ENCODE measurements at places on chromosomes 5 and 9. TPM values are rescaled to one million over a fixed set of nuclear protein-coding genes. Genes with fewer than 3 reads are reported as not detected.

Gene RGS7BP
- total RNA-seq: not detected

Gene CAPSL
- total RNA-seq: not detected

Gene TTC16
- total RNA-seq: 23.0 TPM

Gene OMD
- not detected for total RNA-seq

Gene DUSP1
- 2,725 TPM for total RNA-seq

Gene FOXD4L6
- not detected for total RNA-seq

Gene ZNF366
- not detected for total RNA-seq

Gene SPINK13
- not detected for total RNA-seq

Gene DPYSL3
- not detected for total RNA-seq

- DNase-seq: no peak
Measured at GRCh38 chr9:124773473-124774128, 2.5 kb upstream of the NR6A1 start.

GRCh38 chr9:121196389-121196788 is 5.3 kb downstream of the RAB14 start:
- DNase-seq: no peak

DNA sequence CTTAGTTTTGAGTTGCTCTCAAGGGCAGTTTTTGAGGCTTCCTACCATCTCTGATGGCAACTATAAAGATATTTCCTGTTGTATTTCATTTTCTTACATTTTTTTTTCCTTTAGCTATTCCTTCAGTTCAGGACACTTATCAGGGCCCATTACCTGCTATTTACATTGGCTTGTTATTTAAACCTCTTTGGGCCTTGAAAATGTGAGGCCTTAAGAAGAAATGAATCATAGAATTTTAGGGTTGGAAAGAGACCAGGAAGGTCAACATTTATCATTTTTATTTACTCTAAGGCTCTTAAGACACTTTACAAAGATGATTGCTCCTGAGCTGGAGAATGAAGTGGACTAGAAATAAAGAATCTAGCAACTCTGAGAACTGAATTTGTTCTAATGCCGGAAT is 335.2 kb downstream of the DTWD2 start:
- no peak for DNase-seq

GRCh38 chr9:4590430-4591122 is 71.5 kb upstream of the PLPP6 start:
- no peak for DNase-seq

DNA sequence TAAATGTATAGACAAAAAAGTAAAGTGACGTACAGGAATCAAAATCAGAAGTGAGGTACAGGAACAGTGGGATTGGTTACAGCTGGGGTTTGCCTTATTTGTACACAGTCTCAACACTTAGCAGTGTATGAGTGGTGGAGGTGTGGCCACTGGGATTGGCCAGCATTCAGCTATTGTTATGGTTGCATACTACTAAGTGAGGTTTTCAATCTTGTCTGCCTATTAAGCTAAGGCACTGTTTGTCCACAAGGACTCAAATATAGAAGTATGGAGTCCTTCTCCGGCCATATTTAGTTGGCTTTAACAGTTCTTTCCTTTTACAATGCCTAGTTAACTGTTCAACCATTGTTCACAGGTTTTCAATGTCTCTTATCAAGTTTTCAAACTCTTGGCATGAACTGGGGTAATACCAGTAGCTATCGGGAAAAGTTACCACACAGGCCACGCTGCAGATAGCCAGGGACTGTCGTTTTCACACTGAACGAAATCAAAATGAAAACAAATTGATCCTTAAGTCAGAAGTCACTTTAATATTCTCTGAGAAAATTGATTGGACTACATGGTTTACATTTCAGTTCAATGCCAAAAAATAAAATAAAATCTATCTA is 176.0 kb upstream of the FREM1 start:
- no peak for DNase-seq

DNA sequence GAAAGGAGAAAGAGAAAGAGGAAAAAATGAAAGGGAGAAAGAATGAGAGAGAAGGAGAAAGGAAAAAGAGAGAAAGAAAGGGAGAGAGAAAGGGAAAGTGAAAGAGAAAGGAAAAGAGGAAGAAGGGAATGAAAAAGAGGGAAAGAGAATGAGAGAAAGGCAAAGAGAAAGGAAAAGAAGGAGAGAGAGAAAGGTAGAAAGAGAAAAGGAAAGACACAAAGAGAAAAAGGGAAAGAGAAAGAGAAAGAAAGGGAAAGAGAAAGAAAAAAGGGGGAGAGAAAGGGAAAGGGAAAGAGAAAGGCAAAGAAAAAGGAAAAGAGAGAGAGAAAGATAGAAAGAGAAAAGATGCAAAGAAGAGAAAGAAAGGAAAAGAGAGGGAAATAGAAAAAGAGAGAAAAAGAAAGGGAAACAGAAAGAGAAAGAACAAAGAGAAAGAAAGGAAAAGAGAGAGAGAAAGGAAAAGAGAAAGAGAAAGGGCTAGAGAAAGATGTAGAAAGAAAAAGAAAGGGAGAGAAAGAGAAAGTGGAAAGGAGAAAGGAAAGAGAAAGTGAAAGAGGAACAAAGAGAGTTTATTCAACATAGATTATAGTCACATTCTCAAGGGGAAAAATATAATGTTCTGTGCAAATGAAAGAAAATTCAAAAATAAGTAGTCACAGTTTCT is 165.2 kb downstream of the TMEM38B start:
- no peak for DNase-seq

DNA sequence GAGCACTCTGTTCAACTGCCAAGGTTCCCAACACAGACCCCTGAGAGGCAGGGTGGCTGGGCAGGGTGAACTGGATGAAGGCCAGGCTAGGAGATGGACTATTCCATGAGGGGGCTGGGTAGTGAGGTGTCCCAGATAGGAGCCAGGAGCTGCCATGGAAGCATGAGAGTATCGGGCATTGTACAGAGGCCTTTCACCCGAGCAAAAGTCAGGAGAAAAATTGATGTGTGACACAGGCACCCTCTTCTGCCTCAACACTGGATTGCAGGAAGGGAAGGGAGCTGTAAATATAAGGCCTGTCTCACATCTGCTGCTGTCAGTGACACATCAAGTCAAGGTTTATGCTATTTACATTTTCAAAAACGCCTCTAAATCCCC is 74.6 kb downstream of the UBAP1 start:
- DNase-seq: no peak

DNA sequence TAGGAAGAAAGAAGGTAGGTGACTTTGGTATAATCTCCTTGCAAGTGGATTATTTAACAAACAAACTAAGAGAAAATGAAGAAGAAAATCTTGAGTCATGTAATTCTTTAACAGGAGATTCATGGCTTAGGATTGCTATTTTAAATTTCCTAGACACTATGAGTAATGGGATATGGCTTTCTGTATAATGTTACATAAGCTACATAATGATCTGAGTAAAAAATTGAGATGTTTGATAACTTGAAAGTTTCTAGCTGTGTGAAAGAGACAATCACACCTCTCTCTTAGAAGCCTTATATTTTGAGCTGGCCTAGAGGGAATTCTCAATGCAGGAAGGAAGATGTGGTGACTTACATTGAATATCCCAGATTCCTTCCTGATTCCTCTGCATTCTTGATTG is 92.5 kb downstream of the CDH9 start:
- no peak for DNase-seq

GRCh38 chr5:67549296-67549618 is 352.7 kb upstream of the CD180 start:
- no peak for DNase-seq

- DNase-seq: no peak
Measured at GRCh38 chr5:170327829-170328228, 30.3 kb upstream of the LCP2 start.

- DNase-seq: peak; percentile 39
Measured at GRCh38 chr9:96057155-96057554, 181.7 kb downstream of the ERCC6L2 start.

GRCh38 chr5:16095612-16096011 is 84.0 kb downstream of the MARCHF11 start:
- DNase-seq: no peak

DNA sequence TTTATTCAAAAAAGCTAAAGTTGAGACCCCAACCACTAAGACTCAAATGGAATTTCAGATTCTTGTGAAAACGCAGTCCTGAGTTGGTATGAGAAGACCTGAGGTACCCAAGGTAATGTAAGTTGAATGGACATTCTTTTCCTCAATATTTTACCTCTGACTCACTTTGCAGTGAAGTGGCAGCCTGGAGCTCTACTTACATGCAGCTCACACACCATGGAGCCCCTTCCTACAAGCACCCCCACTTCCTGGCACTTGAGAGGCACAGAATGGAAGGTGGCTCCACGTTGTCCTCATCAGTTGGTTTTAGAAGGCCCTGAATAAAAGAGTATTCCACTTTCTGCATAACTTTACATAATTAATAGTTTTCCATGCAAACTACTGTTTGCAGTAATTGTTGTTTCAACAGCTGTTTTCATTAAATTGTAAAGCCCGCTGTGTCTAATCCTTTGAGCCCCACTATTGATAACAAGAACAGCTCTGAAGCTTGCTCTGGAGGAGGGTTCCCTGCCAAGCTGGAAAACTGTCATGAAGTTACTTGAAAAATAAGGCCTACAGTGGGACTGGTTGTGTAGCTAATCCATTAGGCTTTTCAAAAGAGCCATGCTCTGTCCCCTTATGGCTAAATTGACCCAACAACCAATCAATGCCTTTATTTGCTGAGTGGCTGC is 102.2 kb upstream of the SPATA31D4 start:
- DNase-seq: no peak

DNA sequence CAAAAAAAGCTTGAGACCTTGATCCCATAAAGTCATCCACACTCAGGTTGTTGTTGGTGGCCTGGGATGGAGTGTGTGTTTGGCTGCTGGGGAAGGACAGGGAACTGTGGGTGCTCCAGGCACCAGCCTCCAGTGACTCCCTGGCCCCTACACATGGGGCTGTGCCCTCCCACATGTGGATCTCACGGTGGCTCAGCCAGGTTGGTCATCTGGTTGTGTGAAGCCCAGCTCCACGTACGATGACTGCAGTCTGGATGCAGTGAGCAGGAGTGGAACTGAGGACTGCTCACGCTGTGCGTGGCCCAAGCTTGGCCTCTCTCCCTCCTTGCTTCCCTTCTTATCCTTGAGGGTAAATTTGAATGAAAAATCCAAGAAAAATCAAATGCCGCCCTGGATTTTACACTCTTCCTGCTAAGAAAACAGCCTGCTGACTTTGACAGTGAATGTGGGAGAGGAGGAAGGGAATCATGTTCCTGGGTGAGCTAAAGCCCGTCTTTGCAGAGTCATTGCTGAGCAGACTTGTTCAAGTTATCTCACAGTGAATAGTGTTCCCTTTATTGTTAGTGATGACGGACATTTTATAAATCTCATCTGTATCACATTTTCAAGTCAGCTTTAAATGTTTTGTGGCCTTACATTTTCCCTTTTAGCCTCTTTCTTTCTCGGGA is 65.1 kb upstream of the CACNA1B start:
- DNase-seq: no peak

GRCh38 chr5:164303646-164304215 is 798.3 kb downstream of the MAT2B start:
- DNase-seq: no peak

DNA sequence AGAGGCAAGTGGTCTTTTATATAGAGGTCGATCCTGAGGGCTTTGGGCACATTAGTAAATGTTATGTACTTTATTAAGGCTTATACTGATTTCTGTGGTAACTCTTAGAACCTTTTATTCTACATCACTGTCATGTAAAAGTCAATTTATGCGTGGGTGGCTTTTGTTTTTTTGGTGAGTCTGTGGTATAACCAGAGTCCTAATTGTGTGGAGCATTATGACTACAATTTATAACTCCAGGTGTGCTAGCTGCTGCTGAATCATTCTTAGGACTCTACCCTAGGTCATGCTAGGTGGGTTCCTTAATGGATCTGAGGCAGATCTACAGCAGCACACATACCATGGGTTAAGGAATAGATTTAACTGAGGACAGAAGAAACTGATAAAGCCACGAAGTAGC is 33.9 kb upstream of the KCNN2 start:
- no peak for DNase-seq

DNA sequence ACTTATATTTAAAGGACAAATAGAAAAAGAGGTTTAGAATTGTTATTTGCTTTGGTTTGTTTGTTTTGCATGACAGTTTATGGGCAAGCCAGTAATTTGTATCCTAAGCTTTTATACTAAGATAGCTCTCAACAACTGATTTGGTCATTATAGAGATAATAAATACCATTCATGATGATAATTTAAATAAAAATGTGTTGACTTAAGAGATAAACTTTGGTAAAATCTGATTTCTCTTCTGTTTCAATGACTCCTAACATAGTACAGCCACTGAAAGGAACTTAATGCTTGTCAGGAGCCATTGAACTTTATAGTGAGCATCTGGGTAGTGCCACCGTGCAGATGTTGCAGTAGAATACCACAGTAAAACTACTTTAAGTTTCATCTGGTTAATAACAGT is 160.7 kb upstream of the ACOT12 start:
- DNase-seq: no peak

- DNase-seq: no peak
Measured at GRCh38 chr5:174919351-174919750, 195.0 kb downstream of the MSX2 start.

- no peak for DNase-seq
Measured at GRCh38 chr5:312845-313244, 8.7 kb upstream of the AHRR start.

GRCh38 chr5:43007911-43008362 is 32.2 kb downstream of the ANXA2R start:
- DNase-seq: peak; percentile 72

DNA sequence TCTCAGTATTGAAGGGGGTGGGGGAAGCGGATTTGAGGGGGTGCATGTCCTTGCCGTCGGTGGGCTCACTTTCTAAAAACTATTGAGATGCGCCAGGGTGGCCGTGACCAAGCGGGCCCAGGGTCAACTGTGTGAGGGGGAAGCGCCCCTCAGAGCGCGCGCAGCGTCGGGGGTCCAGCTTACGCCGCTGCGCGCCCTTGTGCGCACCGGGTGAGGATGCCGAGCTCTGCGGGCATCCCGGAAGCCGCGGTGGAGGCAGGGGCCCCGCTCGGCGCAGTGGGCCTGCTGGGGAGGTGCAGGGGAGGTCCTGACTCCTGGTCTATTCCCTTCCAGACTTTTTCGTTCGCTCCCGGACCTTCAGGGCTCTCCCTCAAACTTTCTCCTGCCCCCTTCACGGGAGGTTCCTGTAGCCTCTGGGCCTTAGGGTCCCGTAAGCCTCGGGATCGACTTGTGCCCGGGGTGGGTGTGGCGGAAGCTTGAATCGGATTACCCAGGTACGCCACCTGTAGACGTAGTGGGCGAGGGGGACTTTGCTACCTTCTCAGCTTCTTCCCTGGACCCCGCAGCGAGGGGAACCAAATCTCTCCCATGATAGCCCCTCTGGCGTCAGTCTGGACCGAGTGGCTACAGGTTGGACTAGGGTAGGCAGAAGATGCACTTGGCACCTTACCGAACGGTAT is 2.5 kb upstream of the PRDM6 start:
- no peak for DNase-seq

- DNase-seq: no peak
Measured at GRCh38 chr5:99926463-99926862, 608.7 kb upstream of the FAM174A start.

DNA sequence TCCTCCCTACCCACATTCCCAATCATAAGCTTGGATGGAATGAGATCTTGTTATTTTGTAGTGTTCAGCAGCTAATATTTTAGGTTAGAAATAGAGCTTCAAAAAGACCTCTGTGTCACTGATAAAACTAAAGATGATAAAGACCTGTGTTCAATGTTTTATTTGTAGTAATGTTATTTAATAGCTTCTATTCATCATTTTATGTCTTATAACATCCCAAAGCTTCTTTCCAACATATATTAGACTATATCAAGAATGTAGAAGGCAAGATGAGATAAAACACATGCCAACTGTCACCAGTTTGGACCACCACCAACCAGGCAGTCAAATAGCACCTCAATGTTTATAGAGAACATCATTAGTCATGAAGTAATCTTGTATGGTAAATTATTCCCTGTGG is 409.5 kb upstream of the ITGA1 start:
- DNase-seq: no peak

Data from natural killer cell (primary cell).